SW480 (cell line): ENCODE measurements at places on chromosomes 12 and 14.

GRCh38 chr14:105470350-105471296, 4.0 kb upstream of the CRIP2 start:
- no peak for DNase-seq

DNA sequence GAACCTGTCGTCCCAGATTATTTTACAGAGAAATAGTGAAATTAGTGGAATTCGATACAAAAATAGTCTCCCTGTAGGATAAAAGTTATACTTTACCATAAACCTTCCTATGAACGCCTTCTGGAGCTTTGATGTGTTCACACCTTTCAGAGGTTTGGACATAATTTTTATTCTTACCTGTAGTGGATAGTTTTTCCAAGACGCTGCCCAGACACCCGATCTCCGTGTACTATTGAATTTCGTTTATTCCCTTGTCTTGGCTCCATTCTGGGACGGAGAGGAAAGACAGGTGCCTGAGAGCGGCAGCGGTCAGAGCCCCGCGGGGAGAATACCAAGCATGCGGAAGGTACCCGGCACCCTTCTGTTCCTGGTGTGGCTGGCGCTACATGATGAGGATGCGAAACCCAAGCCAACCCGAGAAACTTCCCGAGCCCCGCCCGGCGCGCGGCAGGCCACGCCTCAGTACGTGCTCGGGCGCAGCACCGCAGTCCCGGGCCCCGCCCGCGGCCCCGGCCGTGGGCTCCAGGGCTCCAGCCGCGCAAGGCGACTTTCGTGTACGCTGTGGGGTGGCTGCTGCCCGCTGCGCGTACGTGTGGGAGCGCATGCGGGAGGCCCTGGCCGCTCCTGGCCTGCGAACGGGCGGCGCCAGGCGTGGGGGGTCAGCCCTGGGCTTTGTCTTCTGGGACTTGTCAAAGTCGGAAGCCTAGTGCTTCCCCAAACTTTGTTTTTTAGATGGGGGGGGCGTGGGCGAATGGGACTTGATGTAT, 11.3 kb upstream of the SNAPC1 start:
- DNase-seq, result peak; percentile 84

DNA sequence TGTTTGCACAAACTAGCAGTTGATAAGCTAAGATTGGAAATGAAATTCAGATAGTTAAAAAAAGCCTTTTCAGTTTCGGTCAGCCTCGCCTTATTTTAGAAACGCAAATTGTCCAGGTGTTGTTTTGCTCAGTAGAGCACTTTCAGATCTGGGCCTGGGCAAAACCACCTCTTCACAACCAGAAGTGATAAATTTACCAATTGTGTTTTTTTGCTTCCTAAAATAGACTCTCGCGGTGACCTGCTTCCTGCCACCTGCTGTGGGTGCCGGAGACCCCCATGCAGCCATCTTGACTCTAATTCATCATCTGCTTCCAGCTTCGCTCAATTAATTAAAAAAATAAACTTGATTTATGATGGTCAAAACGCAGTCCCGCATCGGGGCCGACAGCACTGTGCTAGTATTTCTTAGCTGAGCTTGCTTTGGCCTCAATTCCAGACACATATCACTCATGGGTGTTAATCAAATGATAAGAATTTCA, 335.6 kb downstream of the TMEM121 start:
- no peak for DNase-seq

GRCh38 chr14:76771437-76771980, 10.2 kb downstream of the VASH1 start:
- no peak for DNase-seq

DNA sequence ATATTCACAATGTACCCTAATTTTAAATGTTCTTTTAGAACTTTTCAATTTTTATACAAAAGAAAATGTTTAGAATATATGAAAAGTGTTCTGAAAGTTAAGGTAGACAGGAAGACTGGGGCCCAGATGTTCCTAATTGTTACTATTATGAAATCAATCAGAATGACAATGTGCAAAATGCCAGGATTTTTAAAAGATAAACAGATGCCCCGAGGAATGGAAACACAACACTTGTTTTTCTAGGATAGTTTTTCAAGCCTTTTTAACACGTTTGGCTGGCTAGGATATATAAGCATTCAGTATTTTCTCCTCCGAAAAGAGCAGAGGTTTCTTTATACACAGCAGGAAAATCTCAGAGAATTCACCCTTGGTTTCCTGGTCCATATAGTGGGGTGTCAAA, 106.8 kb downstream of the ESR2 start:
- DNase-seq, result no peak

DNA sequence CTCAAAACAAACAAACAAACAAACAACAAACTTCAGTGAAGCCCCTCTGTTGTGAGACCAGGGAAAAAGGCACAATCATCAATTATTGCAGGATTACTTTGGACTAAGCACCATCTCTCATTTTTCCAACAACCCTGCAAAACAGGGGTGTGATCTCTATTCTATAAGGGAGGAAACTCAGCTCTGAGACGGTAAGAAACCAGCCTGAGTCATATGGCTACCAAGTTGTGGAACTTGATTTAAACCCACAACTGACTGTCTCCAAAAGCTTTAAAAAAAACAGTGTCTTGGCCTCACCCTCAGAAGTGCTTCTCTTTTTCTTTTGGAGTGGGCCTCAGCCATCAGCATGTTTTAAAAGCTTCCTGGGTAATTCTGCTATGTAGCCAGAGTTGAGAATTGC, 49.8 kb downstream of the RIN3 start:
- no peak for DNase-seq

DNA sequence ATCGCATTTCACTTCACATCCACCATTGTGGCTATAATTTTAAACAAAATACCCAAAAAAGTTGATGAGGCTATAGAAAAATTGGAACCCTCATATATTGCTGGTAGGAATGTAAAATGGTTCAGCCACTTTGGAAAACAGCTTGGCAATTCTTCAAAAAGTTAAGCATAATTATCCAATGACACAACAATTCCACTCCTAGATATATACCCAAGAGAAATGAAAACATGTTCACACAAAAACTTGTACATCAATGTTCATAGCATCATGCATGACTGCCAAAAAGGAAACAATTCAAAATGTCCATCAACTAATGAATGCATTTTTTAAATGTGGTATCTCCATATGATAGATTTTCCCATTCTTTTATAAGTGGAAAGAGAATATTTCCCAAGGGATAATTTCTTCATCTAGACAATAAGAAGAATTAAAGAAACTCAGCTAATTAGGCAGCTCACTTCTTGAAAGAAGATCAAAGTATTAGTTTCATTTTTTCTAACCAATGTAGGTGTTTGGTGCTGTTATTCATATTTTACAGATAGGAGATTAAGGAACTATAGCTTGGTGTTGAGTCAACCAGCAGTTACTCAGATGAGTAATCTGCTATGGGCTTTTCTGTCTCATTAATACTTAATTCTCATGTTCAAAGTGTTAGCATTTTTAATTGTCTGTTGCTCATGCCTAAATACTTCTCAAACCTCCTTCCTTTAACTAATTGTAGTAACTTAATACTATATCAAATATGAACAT, 32.8 kb downstream of the YEATS4 start:
- no peak for DNase-seq

DNA sequence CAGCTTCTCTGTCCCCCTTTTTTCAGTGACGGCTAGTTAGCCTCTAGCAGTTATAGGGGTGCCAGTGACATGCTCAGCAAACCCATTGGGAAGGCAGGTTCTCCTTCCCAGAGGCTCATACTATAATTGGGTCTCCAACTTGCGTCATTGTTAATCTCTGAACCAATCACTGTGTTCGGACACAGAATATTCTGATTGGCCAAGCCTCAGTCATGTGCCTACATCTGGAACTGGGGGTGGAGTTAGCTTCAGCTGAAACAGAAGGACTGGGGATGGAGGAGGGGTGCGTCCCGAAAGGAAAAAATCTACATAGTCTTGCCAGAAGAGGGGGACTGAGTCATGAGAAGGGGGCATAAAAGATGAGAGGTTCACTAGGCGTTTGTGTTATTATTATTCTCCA, 165.6 kb downstream of the SUDS3 start:
- no peak for DNase-seq

DNA sequence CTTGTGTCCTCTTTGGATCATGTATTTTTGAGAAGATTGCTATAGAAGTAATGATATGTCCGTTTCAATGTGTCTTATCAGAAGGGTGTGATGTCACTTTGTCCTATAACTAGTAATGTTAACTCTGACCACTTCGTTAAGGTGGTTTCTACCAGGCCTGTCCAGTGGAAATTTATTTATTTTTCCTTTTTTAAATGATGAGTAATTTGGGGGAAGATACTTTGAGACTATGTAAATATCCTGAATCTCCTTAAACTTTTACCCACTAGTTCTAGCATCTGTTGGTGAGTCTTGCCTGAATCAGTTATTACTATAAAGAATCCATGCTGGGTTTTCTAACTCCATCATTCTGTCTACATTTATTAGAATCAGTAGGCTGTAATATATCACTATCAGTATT, 15.3 kb downstream of the EP400 start:
- DNase-seq, result no peak

GRCh38 chr14:88026890-88027289, 22.0 kb downstream of the GPR65 start:
- DNase-seq, result no peak

GRCh38 chr14:69904246-69904645, 25.0 kb downstream of the SMOC1 start:
- no peak for DNase-seq

DNA sequence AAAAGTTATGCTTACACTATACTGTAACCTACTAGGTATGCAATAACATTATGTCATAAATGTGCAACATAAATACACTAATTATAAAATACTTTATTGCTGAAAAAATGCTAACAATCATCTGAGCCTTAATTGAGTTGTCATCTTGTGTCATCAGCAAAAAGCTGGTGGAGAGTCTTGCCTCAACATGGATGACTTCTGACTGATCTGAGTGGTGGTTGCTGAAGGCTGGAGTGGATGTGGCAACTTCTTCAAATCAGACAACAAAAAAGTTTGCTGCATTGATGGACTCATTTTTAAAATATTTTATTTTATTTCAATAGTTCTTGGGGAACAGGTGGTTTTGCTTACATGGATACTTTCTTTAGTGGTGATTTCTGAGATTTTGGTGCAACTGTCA, 93.9 kb upstream of the AMN1 start:
- DNase-seq, result no peak

- DNase-seq, result no peak
Observed at GRCh38 chr12:123119808-123120207, 31.1 kb downstream of the PITPNM2 start.

- no peak for DNase-seq
Observed at GRCh38 chr12:57738661-57739237, at the start of gene AGAP2. TSS of gene AGAP2 (minus strand) at chr12:57738742. CDS start at chr12:57738246, 496 bp downstream.

GRCh38 chr14:32594766-32595165, 265.7 kb downstream of the AKAP6 start:
- no peak for DNase-seq

DNA sequence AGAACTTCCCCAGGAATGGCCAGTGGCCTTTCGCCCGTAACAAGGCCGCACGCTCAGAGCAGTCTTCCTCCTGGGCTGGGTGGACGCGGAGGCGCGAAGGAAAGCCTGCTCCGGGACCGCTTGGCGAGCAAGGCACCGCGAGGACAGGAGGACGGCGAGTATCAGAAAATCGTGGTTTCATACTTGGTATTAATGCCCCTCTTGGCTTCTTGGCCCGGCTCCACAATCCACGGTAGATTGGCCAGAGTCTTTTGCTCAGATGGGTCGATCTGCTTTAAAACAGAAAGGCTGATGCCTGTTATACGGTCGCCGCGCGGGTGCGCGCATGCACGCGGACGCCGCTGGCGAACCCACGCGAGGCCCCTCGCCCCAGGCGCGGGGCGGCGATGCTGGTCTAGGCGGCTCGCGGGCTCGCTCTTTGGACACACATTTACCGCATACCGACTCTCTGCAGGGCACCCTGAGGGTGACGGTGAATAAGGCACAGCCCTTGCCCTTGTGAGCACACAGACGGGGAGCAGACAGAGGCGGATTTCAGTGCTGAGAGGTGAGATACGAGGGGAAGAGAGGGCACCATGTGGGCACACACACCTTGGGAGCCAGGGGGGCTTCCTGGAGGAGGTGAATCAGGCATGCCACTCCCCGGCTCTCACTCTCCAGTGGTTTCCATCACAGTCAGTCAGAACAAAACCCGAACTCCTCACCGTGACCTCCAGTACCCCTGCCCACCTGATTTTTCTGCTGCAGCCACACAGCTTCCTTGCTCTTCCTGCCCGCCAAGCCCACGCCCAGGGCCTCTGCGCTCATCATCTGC, 100.7 kb downstream of the APAF1 start:
- no peak for DNase-seq

- peak; percentile 70 for DNase-seq
Observed at GRCh38 chr14:69612014-69612782, 802 bp downstream of the SUSD6 start.

DNA sequence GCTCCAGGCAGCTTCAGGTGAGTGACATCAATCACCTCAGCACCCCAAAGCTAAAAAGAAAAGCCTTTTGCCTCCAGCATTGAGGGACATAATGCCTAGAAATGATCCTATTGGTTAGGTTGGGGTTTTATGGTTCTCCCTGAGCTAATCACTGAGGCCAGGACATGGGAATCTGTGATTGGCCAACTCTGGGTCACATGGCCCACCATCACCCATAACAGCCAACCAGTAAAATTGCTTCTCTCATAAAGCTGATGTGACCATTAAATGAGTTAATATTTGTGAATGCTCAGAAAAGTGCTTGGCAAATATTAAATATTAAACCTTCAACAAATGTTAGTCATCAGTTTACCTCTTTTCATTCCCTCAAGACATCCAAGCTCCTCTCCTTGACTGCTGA, 60.2 kb downstream of the TBX3 start:
- DNase-seq, result no peak

DNA sequence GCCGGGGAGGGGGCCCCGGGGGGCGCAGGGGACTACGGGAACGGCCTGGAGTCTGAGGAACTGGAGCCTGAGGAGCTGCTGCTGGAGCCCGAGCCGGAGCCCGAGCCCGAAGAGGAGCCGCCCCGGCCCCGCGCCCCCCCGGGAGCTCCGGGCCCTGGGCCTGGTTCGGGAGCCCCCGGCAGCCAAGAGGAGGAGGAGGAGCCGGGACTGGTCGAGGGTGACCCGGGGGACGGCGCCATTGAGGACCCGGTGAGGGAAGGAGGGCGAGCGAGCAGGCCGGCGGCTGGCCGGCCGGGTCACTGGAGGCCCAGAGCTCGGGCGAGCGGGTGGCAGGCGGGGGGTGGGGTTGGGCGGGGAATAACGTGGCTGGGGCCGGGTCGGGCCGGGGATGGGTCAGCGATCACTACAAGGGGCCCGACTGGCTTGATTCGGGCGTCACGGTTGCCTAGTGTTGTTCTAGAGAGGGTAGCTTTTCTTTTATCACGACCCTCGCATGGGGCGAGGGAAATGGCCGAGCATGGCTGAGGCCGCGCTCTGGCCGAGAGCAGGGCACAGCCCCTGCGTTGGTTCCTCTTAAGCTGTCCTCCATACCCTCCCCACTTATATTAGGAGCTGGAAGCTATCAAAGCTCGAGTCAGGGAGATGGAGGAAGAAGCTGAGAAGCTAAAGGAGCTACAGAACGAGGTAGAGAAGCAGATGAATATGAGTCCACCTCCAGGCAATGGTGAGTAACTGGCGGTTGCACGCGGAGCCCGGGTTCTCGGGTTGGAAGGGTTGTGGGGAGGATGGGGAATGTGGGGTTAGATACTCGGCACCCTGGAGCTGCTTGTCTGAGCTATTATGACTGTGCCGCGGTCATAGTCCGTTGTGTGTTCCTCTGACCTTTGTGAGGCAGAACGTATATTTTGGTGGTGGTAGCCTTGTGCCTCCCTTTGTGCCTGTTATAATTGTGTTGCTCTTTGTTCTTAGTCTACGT, 603 bp downstream of the PABPN1 start:
- peak; percentile 42 for DNase-seq

- DNase-seq, result no peak
Observed at GRCh38 chr14:90034835-90035525, 26.8 kb upstream of the KCNK13 start.

- DNase-seq, result no peak
Observed at GRCh38 chr12:101828463-101829196, 2.1 kb downstream of the GNPTAB start.
